Non-pigmented ciliary epithelial cell (primary cell): ENCODE measurements at places on chromosomes 3 and 15.

- DNase-seq: no peak
Observed at GRCh38 chr15:100723315-100723801, 121.0 kb downstream of the ASB7 start.

DNA sequence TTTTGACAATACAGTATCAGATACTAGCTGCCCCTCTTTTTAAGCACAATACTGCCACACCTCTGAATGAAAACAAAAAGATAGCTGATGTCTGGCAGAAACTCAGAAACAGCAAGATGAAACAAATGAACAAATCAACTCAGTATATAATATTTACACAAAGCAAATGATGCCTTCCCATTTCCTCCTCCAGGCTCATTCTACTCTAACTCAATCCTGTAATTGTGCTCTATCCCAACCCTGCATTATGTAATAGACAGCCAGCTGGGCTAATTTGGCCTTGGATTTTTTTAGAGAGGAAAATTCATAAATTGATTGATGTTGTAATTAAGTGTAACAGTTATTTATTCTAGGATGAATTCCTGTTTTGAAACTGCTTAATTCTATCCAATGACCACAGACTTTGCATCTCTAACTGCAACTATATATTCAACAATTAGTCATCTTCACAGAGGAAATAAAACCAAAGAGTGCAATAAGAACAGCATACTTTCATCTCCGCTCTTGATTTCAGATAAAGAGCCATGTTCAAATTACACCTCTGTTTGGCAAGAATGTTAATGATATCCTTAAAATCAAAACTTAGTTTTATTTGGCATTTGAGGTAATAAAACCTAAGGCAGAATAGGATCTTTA, 6.1 kb downstream of the ATG3 start:
- DNase-seq: no peak

DNA sequence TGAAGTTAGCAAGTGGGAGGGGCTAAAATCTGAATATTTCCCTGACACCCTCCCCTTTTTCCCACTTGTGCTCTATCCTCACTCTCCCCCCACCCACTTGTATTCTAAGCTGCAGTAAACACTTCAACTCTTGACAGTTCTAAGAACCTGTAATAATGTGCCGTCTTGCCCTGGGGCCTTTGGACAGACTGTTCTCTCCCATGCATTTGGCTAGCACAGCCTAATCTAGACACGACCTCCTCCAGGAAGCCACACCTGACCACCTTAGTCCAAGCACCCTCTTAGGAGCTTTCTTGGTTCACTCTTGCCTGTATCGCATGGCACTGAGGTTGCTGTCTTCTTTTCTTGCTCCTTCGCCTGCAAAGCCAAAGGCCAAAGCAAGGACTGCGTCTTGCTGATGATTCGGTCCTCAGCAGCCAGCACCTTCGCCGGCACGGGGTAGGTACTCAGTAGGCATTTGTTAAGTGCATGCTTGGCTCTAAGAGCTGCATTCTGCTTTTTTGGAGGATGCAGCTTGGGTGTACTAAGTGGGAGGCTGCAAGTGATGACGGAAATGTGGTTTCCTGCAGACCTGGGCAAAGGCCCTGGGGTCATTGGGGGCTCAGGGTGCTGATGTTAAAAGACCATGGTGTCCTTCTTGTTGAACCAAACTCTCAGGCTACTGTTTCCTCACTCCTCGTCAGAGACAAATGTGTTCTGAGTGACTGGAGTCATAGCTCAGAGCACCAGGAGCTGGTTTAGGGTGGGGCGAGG, 2.0 kb upstream of the ZNF710 start:
- no peak for DNase-seq

DNA sequence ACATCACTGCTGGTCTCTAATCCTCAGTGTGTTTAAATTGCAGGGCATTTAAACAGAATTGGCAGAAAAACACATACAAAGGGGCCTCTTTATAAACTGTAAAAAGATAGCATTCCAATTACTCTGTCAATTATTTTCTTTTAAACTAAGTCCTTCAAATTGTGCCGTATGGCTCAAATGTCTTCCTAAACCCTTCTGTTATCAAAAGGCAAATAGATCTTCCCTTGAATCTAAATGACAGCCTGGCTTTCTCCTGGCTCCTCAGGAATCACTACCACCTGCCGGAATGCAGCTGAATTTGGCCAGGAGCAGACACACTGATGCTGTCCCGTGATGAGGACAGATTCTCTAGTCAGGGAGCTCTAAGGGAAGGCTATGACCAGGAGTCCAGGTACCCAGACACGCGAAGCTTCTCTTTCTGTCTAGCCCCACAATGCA, 85.6 kb downstream of the IGF2BP2 start:
- no peak for DNase-seq

GRCh38 chr3:127588806-127589577, 1.5 kb downstream of the TPRA1 start:
- no peak for DNase-seq

DNA sequence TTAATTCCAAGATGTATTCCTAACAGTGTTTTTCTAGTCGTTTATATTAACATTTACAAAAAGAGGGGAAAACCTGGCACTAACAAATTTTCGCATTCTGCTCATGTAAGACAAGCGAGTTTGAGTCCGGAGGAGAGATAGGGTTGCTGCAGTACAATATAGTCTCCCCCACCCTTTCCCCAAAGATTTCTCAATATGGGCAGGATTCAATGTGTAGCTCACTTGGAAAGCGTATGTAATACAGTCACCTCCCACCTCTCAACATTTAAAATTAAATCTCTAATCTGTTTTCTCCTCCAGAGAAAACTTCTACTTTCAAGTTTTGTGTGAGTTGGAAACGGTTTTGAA, 57.9 kb downstream of the CMSS1 start:
- no peak for DNase-seq

GRCh38 chr15:66472176-66472999, 25.2 kb downstream of the SNAPC5 start:
- no peak for DNase-seq
